B cell (primary cell): ENCODE measurements at places on chromosomes 7 and 10.

GRCh38 chr7:17994079-17994850, 33.4 kb downstream of the PRPS1L1 start:
- no peak for DNase-seq

GRCh38 chr10:99958302-99958701, 51.4 kb downstream of the DNMBP start:
- no peak for DNase-seq

DNA sequence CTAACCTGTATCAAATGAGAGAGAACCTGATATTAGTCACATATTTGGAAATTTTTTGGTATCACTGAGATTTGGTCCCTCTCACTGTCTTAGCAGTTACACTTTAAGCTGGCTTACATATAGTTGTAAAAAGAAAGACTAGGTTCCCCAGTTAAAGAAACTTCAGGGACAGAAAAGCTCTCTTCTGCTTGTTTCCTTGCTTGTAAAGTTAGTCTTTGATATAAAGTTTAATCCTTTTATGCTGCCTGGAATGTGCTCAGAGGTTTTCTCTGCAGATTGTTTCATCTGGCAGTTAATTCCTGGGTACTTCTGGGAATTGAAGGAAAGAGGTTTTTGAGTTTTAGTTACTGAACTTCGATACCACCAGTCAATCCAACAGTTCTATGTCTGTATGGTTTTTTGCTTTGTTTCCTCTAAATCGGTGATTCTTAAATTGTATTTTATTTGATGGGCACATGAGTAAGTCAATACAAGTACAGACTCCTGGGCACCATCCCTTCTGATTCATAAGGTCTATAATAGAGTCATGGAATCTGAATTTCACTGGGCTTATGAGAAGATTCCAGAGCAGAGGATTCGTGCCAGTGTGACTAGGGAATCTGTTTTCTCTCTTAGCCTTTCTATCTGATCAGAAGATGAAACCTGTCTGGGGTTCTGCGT, 1080.9 kb upstream of the C7orf33 start:
- DNase-seq: no peak

DNA sequence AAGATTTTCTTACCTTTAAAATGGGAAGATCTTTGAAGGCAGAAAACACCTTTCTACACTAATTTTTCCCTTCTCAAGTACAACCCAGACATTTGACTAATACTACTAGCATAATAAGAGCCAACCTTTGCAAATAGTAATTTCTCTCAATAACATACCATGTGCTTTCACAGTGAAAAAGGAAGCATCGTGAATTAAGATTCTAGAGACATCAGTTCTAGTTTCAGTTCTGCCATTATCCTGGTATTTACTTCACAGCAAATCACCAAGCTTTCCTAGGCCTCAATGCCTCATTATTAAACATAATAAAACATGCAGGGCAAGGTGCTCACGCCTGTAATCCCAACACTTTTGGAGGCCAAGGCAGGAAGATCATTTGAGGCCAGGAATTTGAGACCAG, 24.9 kb downstream of the GSAP start:
- DNase-seq: peak; percentile 63

GRCh38 chr7:111694376-111694775, 132.1 kb upstream of the IMMP2L start:
- no peak for DNase-seq

GRCh38 chr10:113520690-113521474, 32.0 kb upstream of the HABP2 start:
- DNase-seq: peak; percentile 5

DNA sequence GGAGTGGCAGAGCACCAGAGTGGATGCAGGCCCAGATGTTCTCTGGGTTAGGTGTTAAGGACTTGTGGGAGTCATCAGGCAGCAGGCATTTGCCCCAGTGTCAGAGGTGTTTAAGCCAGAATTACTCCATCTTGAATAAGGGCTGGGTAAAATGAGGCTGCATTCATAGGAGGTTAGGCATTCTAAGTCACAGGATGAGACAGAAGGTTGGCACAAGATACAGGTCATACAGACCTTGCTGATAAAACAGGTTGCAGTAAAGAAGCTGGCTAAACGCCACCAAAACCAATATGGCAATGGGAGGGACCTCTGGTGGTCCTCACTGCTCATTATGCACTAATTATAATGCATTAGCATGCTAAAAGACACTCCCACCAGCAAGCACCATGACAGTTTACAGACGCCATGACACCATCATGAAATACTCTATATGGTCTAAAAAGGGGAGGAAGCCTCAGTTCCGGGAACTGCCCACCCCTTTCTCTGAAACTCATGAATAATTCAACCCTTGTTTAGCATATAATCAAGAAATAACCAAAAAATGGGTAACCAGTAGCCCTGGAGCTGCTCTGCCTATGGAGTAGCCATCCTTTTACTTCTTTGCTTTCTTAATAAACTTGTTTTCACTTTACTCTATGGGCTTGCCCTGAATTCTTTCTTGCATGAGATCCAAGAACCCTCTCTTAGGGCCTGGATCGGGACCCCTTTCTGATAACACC, 882 bp upstream of the LRRC61 start:
- no peak for DNase-seq

DNA sequence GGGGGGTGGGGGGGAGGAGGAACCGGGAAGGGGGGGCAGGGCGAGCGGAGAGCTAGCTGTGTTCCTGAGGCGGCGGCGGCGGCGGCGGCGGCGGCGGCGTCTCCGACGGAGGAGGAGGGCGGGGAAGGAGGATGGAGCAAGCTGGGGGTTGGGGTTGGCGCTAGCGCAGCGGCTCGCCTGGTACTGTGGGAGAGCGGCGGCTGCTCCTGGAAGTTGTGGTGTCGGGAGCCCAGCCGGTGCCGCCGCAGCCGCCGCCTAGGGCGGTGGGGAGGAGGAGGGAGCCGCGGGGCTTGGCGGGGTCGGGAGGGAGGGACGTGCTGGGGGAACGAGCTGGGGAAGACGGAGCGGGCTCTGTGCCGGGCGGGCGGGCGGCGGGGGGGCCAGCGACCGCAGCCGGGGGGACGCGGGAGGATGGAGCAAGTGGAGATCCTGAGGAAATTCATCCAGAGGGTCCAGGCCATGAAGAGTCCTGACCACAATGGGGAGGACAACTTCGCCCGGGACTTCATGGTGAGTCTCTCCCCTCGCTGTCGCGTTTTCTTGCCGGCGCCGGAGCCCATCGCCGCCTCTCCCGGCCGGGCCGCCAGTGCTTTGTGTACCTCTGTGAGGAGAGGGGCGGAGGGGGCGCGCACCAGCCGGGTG, at the start of gene PTPN12:
PTPN12 (plus strand) TSS at position 160 of the 642 bp plus-strand sequence; CDS start at position 412, 252 bp downstream.
- peak; percentile 67 for DNase-seq

- no peak for DNase-seq
These were observed 706.0 kb upstream of the AUTS2 start for GRCh38 chr7:68892236-68892635.

DNA sequence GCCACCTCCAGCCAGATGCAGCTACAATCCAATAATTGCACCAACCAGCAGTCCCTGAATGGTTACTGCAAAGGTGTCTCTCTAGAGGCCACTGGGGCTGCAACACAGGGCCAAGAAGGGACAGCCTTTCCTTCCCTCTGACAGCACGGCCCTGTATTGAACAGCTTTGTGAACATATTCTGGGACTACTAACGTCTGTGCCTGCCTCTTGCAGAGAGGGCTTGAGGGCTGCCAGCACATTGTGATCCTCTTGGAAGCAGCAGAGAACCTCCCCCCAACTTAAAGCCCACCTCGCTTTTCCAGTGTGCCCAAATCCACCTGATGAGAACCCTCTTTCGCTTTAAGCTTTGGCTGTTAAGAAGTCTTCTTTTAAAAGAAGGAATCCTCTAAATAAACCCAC, 415.9 kb downstream of the RPS24 start:
- no peak for DNase-seq

- peak; percentile 76 for DNase-seq
These were observed 1.2 kb downstream of the TPK1 start for GRCh38 chr7:144834641-144835144.

GRCh38 chr10:126913316-126913715, 8.1 kb downstream of the DOCK1 start:
- DNase-seq: no peak

GRCh38 chr10:85967594-85967993, 399.0 kb downstream of the GRID1 start:
- DNase-seq: no peak

DNA sequence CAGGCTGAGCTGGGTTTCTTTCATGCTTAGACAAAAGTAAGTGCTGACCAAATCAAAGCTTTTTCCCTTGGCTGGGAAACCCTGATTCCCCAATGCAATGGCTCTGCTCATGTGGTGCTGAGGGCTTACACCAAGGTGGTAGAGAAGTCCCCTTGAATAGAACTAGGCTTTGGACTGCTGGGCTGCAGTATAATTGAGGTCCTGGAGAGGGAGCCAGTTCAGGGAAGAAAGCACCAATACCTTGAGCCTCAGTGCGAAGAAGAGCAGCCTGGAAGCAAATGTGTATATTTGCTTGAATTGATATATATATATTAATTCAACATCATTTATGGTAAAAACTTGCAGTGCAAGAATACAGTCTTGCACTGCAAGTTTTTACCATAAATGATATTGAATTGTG, 391.1 kb downstream of the RPS24 start:
- DNase-seq: no peak

DNA sequence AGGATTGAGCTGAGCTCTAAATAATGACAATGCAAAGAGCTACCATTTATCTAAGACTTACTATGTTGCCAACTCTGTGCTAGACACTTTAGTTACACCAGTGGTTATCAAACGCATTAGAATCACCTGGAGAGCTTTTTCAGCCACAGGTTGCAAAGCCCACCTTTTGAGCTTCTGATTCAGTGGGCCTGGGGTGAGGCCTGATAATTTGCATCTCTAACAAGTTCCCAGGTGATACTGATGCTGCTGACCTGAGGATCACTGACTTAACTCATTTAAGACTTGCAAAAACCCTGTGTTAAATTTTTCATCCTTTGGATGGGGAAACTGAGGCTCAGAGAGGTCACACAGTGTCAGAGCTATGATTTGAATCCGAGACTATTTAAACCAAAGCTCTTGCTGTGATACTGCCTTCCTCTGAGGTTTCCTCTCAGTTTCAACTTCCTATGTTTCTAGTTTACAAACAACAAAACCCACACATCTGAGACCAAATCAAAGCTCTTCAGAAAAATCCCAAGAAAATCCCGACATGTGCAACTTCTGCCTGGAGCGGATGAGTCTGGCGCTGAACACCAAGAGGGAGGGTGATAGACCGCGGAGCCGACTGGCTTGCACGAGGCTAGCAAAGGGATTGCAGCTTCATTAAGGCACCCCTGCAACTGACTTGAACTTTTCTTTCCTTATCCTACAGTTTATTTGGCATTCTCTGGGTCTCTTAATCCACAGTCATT, 124.9 kb downstream of the CYP26A1 start:
- no peak for DNase-seq

- DNase-seq: no peak
These were observed 271.2 kb downstream of the INHBA start for GRCh38 chr7:41431671-41432070.
